HepG2 (cell line): ENCODE measurements at places on chromosomes 7 and 10.

GRCh38 chr10:113422371-113422770 is 130.5 kb upstream of the HABP2 start:
- no peak overlapping the region for H3K4me3 ChIP-seq
- H3K27ac ChIP-seq: no peak overlapping the region
- DNase-seq: no peak
- H3K36me3 ChIP-seq: no peaks in the 10 kb centered on the region
- 0 out of 3 replicates have a peak, but pooled peaks cover 4% of the 10 kb centered on the region for H3K27me3 ChIP-seq

GRCh38 chr7:116952635-116953371 is 498 bp upstream of the ST7 start:
- H3K4me3 ChIP-seq: peak overlapping the region; percentile 88
- peak overlapping the region; percentile 98 for H3K27ac ChIP-seq
- no peaks in the 10 kb centered on the region for H3K36me3 ChIP-seq

DNA sequence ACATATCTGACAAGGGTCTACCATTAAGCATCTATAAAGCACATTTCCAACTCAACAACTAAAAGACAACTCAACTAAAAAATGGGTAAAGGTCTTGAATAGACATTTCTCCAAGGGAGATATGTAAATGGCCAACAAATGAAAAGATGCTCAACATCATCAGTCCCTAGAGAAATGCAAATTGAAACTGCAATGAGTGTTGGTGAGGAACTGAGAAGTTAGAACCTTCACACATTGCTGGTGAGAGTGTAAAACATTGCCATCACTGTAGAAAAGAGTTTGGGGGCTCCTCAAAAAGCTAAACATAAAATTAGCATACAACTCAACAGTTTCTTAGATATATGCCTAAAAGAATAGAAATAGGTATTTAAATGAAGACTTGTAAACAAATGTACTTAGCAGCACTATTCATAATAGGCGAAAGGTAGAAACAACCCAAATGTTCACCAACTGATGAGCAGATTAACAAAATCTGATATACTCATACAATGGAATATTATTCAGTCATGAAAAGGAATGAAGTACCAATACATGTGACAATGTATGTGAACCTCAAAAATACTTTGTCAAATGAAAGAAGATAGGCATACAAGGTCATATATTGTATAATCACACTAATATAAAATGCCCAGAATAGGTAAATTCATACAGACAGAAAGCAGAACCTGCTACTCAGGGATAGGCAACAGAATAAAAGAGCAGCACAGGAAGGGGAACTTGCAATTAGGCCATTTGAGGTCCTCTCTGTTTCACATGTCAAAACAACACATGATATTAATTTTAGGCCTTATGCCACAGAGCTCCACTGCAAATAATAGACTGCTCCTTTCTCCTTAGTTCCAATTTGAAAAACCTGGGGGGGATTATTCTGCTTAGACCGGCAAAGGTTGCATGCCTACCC is 10.6 kb upstream of the LRRC72 start:
- DNase-seq: no peak
- H3K4me3 ChIP-seq: no peak overlapping the region
- H3K27ac ChIP-seq: no peak overlapping the region

DNA sequence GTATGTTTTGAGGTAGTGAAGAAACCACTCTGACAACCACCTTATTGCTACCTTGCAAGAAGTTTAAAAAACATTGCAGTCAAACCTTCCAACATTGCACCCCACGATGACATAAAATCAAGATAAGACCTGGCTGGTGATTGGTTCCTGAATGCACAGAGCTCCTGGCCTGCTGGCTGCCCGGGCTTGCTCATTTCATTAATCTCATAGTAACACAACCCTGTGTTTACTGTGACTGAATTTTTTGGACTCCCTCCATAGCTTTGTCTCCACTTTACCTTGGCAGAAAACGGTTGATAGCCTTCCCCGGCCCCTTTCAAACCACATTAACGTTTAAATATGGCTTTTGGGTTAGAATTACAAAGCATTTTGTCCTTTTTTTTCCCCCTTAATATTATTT is 27.5 kb downstream of the VWA2 start:
- 0 out of 2 replicates have a peak, but pooled peaks cover 6% of the 10 kb centered on the region for H3K4me1 ChIP-seq
- DNase-seq: no peak
- H3K27me3 ChIP-seq: no peaks in the 10 kb centered on the region
- H3K36me3 ChIP-seq: no peaks in the 10 kb centered on the region
- no peak overlapping the region for H3K4me3 ChIP-seq
- no peak overlapping the region for H3K27ac ChIP-seq
